ENCODE measurements at places on chromosomes 1 and 21.

- no peak for DNase-seq
Measured at GRCh38 chr1:172843444-172843843, 184.5 kb downstream of the FASLG start.

DNA sequence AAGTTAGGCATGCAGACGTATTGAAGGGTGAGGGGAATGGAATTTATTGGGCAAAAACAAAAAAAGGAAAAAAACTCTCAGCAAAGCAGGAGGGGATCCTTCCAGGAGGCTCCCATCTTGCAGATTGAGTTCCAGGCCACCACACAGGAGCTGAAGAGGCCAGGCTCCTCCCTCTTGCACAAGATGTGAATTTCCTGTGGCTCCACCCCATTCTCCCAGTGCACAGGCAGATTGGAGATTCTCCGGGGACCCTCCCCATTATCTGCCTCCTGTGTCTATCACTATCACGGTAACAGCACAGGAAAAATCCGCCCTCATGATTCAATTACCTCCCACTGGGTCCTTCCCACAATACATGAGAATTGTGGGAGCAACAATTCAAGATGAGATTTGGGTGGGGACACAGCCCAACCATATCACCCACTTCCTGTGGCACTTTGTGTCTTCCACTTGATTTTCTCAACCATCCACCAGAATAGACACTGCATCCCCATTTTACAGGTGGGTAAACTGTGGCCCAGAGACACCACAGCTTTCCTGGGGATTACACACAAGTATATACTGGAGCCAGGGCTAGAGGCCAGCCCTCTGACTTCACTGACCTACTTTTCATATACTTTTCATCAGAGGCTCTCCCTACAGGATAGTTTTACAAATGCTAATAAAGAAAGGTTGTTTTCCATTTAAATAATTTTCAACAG lies 18.9 kb upstream of the COL6A1 start:
- DNase-seq: no peak

- peak; percentile 34 for DNase-seq
Measured at GRCh38 chr1:194076646-194077045, 890.2 kb upstream of the B3GALT2 start.

DNA sequence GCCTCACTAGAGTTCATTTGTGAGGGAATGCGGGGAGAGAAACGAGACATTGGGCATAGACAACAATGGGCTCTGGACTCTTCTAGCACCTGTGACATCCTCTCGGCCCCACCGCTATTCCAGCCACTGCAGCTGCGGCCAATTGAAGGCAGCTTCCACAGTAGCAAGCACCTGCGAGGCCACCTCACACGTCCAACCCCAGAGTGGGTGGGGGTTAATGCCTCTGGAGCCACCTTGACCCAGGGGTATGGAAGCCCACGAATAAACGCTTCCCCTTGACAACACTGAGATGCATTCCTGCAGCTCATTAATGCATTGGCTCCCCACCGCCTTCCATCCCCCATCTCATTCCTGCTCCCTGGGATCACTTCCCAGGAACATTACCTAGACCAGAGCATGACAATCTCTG lies 104.4 kb downstream of the GLIS1 start:
- DNase-seq: no peak

DNA sequence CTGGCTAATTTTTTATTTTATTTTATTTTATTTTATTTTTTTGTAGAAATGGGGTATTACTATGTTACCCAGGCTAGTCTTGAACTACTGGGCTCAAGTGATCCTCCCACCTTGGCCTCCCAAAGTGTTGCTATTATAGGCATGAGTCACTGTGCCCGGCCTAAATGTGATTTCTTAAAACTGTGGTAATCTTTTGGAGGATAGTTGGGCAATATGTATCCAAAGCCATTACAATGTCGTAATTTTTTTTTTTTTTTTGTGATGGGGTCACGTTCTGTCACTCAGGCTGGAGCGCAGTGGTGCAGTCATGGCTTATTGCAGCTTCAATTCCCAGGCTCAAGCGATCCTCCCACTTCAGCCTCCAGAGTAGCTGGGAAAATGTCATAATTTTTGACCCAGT lies 14.2 kb downstream of the ETV3L start:
- DNase-seq: no peak

DNA sequence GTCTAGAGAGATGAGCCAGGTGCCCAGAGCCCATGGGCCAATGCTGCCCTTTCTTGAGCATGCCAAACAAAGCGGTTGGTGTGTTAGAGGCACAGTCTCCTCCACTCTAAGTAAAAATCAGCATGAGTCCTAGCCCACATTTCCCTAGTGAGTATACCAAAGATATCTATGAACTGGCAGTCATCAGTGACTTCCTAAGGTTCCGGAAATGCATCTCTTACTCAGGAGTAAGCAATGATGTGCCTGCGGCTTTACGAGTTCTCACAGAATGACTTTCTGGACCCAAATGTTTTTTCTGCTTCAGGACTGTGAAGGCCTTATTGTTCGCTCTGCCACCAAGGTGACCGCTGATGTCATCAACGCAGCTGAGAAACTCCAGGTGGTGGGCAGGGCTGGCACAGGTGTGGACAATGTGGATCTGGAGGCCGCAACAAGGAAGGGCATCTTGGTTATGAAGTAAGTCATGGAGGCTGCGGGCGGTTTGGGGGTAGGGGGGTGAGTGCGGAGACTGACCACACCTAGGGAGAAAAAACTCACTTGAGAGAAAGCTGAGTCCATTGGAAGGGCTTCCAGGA lies 9.2 kb downstream of the PHGDH start:
- DNase-seq: no peak

DNA sequence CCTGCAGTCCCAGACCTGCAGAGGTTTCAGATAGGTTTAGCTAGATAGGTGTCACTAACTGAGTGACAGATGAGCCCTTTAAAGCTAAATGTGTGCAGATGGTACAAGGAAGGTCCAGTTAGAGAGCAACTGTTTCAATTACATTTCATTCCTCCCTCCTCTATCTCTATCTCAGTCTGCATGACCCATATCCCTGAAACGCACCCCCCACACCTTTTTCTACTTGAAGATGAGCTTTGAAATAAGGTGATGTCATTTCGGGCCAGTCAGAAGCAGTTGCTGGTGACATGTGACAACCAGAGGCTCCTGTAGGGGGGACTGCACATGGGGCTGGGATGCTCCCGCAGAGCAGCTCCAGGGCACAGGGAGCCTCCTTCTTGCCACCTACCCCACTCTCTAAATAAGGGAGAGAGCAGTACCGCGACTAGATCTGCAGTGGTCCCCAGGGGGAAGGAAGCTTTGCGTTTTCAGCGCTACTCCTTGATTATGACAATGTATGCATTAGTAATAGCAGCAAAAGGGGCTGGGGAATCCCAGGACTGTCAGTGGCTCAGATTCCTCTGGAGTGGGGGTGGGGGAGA lies 4.3 kb downstream of the ATP8B2 start:
- DNase-seq: no peak

DNA sequence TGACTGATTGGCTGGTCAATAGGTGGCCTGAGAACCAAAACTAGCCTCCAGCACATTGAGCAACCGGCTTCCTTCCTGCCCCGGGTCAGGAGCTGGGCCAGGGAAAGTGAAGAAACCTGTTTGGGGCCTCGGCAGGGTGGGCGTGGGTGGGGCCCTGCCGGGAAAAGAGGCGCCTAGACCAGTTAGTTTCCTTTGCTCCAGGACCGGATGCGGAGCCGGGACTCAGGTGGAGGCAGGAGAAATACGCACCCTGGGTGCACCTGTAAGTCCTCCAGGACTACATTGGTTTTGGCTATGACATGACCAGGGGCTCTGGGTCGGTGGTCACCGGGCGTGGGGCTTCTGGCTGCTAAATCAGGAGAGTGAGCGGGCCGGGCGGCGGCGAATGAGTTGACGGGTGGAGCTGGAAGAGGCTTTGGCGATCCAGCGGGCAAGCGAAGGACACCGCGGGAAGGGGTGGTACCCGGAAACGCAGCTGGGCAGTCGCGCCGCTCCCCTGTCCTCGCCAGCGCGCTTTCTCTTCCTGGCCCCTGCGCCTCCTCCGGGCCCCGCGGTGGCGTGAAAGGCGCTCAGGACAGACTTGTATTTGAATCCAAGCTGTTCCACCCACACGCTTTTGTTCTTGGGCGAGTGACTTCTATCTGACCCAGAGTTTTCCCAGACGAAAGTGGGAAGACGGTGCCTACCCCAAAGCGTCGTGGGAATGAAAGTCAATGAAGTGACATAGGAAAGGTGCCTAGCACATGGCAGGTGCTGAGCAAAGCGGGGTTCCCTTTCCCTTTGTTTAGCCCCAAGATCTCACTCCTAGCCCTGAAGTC lies 30.6 kb upstream of the JUN start:
- no peak for DNase-seq

GRCh38 chr1:184806296-184806721 lies 51.7 kb upstream of the EDEM3 start:
- DNase-seq: no peak

DNA sequence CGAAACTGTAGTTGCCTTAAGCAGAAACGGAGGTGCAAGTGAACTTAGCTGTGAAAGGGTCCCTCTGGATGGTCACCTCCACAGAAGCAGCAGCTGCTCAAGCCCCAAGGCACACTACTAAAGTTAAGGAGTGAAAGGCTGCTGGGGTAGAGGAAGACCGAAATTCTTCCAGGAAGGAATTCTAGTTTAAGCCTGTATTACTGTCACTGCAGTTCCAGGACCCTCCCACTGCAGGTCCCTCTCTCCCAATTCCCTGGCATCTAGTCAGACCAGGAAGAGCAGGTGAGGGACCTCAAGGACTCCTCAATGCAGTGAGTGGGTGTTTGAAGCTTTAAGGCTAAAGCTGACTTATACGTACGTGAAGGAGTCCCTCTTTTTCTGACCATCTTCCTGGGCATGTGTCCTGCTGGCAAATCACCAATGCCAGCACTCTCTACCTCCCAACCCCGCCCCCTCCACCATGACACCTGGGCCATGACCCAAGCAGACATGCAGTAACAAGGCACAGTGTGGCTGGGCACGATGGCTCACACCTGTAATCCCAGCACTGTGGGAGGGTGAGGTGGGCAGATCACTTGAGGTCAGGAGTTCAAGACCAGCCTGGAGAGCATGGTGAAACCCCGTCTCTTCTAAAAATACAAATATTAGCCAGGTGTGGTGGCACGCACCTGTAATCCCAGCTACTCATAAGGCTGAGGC lies 57.2 kb downstream of the TGFBR3 start:
- DNase-seq: no peak

DNA sequence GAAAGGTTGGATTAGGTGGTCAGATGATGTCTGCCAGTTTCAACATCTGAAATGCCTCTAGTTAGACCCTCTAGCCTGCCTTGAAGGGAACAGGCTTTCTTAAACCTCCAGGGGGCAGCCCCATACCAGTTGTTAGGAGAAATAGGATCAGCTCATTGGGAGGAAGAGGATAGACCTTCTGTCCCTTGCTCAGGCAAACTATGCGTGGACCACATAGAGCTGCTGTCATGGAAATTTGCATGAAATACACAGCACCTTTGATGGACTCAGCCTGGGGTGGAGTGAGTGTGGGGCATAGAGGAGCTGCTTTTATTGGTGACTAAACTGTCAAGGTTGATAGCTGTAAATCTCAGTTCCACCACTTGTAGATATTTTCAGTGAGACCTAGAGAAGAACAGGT lies 38.4 kb upstream of the SPAG17 start:
- DNase-seq: no peak

- DNase-seq: no peak
Measured at GRCh38 chr1:107691540-107691939, 273.4 kb downstream of the VAV3 start.

All from RCC 7860 (cell line).